T follicular helper cell (primary cell): ENCODE measurements at places on chromosomes 16 and 17.

DNA sequence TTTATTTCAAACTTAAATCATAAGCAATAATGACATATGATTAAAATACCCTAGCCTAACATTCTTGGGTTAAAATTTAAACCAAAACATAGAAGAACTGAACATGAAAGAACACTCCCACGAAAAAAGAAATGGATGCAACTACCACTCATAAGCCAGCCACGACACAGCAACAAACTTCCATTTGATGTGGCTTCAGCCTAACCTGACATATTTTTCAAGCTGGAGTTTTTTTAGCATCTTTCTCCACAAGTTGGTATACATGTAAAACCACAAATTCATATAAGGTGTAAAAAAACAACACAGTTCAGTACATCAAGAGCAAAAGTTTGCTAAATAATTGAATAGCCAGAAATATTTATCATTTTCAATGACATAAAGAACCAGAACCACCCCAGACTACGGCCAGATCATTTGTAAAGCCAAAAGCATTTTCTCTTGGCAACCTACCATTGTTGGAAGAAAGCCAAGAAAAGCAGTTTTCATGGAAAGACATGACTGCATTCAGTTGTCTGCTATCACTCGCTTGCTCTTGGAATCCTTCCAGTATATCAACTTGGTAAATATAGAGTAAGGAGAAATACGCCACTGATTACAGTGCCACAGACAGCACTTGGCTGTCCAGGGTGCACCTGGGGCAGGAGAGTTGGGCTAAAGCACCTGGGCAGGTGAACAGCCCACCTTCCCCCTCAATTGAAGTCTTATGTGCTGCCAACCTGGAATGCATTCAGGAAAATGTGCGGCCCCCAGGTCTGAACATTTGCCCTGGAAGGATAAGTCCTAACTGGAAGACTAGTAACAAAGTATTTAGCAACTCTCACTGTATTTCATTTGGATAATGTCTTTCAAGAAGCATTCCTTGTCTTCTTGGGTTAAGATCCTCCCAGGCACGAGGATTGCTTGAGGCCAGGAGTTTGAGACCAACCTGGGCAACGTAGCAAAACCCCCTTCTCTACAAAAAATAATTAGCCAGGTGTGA, 60.5 kb downstream of the CREBBP start:
- no peak for DNase-seq

DNA sequence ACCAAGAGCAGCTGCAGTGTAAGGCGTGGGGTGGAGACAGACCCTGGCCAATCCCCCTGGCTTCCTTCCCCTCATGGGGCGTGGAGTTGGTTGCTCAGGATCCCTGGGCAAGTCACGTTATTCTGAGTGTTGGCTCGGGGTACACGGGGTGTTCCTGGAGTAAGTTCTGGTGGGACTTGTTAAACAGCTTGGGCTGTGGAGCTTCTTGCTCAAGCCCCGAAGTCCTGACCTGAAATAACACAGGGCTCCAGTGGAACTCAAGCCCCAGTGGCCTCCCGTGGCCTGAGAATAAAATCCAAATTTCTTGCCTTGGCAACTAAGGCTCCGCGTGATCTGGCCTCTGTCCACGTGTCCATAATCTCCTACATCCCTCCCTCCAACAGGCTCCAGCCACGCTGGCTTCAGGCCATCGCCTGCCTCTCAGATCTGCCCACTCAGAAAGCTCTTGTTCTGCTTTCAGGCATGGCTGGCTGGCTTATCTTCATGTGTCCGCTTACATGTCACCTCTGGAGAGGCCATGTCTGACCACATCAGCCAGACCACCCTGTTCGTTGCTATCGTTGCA, 49.3 kb upstream of the BCO1 start:
- DNase-seq, result no peak

DNA sequence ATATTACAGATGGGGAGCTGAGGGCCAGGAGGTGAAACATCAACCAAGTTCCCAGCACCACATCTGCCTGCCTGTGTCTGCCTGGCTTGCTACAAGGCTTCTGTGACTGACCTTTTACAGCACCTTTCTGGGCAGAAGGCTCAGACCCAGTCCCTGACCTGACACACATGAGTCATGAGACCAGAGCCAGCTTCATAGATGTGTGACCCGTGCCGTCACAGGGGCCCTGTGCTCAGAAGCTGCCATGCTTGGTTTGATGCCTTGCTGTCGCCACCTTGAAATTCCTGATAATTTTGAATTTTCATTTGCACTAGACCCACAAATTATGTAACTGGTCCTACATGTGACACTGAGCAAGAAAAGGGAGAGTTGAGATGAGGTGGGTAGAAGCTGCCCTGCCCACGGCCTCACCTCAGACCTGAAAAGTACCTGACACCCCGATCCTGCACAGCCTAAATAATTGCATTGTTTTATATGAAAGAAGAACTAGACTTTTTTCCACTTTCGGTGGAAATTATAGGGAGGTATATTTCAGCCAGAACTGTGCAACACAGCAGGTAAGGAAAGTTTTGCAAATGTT, 13.3 kb upstream of the PECAM1 start:
- no peak for DNase-seq

DNA sequence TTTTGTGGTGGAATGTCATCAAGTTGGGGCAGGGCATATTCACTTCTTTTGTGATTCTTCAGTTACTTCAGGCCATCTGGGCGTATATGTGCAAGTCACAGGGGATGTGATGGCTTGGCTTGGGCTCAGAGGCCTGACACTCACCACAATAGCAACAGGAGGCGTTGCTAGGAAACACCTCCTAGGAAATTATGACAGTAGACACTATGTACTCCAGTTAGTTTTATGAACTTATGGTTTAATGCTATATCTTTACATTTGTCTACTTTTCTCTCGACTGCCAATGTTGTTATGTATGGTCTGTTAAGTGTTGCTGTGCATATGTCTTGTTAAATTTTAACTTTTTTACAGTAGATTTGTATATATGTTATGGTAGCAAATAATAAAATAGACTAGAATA, 788.7 kb upstream of the GOT2 start:
- DNase-seq, result no peak

DNA sequence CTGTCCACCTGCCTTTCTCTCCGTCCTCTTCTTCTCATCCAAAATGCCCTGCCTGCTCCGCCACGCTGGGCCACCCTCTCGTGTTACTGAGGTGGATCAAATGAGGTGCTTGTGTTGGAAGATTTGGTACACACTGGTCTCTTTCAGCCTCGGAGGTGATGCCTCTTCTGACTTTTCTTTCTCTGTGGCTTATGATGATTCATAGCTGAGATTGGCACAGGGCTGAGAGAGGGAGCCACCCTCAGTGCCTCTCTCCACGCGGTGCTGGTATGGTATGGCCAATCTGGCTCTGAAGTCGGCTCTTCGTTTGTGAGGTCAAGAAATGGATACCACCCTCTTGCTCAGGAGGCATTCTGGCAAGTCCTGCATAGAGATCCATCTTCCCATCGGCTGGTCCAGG, 82.4 kb downstream of the PLCG2 start:
- DNase-seq, result no peak

DNA sequence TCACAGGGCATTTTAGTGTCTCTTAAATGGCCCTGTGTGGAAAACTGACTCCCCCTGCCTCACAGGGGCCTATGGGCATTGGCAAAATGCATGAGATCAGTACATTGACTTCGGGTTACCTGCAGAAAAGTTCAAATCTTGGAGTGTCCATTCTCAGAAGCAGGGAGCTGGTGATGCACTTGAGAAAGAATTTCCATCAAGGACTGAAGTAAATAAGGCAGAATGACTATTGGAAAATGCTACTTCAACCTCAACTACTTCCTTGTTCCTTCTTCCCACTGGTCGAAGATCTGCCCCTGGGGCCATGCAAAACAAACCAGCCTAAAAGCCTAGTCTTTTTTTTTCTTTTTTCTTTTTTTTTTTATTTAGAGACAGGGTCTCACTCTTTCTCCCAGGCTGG, 13.8 kb upstream of the GSDMA start:
- no peak for DNase-seq

DNA sequence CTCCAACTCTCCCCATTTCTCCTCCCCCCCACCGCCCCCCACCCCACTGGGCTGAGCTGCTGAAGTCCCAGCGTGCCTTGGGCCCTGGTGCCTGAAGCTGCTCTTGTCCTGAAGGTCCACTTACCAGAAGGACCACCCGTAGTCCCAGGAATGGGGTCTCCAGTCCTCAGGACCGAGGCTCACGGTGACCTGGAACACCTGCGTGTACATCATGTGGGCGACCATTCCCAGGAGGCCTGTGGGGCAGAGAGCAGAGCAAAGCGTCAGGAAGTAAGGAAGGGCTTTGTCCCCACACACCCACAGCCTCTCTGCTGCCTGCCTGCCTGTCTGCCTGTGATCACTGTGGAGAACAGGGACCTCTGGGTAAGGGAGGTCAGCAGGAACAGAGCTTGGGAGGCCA, 218.7 kb downstream of the GSG1L start:
- no peak for DNase-seq

GRCh38 chr17:8189041-8189710, 804 bp downstream of the BORCS6 start:
- no peak for DNase-seq

- peak; percentile 48 for DNase-seq
Measured at GRCh38 chr17:42484304-42484703, 25.6 kb downstream of the ATP6V0A1 start.

DNA sequence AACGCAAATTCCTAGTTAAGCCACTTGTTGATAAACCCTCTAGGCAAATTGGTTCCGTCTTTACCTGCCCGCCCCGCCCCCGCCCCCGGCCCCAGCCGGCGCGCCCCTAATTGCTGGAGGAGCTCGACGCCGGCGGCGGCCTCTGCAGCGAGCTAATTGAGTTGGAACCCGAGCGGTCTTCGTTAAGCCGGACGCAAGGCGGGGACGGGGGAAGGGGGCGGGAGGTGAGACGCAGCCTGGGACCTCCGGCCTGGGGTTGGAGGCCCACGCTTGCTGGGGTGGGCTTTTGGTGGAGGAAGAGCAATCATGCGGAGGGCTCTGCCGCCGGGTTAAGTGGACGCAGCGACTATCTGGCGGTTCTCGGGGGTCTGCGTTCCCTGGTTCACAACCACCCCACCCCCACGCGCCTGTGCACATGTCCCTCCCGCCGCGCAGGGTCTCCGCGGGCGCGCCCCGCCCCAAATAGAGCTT, 12.7 kb upstream of the FOXF1 start:
- DNase-seq, result no peak

GRCh38 chr17:74677558-74678466, 34.9 kb downstream of the CD300LF start:
- no peak for DNase-seq

- DNase-seq, result no peak
Measured at GRCh38 chr16:50614955-50615724, 66.0 kb downstream of the SNX20 start.

GRCh38 chr16:67451704-67452435, 20.9 kb downstream of the HSD11B2 start:
- no peak for DNase-seq

GRCh38 chr16:73166947-73167550, 119.1 kb upstream of the ZFHX3 start:
- no peak for DNase-seq
